ENCODE measurements at places on chromosomes 6 and 20.

DNA sequence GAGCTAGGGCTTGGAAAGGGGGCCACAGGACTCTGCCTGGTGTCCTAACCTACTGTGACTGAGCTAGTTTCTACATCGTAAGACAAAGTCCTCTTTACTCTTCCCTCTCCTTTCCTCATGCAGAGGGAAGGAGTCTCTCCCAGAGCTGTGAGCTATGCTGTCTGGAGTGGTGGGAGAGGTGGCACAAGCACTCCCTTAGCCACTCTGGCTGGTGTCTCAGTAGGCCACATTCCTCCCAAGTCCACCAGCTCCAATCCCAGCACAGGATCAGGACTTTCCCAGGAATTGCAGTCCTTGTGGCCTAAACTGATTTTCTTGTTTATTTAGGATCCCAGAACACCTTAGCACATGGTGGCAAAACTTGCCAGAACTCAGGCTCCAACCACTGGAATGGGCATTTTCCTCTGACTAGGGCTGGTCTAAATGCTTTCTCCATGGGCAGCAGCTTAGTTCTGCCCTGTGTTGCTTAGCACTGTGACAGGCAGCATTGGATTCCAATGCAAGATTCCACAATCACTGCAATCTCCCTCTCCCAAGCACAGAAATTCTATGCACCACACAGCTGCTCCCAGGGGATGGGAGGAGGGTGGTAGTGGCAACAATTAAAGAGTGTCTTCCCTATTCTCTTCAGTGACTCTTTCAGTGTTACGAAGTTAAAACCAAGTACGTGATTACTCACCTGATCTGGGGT lies 733.3 kb downstream of the HACE1 start:
- no peak for DNase-seq

DNA sequence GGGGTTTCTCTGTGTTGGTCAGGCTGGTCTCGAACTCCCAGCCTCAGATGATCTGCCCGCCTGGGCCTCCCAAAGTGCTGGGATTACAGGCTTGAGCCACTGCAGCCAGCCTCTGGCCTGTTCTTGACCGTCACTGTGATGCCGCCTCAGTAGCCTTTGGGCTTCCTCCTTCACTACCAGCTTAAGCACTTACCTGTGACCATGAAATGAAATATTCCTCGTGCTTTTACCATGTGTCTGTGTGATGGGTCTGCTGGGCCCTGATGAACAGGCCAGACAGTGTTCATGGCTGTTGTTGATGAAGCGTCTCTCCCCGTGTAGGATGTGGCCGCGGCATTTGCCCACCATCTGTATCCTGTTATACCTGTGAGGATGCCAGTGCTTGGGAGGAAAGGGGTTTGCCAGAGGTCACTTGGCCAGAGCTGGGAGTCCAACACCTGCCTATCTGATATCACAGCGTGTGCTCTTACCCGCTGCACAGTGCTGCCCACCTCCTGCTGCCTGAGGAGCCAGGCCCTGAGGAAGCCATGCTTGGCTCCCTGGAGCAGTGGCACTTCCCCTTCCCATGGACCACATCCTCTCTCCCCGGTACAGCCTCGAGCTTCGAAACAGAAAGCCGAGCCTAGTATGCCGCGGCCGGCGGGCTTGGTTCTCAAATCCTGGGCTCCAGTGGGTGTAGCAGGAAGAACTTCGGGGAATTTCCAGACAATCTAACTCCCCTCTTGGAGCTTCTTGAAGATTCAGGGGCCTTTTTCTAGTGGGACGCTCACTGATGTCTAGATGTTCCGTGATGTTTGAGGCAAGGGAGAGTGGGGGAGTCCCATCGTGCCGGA lies 167.9 kb downstream of the ZDHHC14 start:
- DNase-seq, result no peak

- DNase-seq, result peak; percentile 67
Observed at GRCh38 chr6:30647242-30648116, 546 bp downstream of the C6orf136 start.

DNA sequence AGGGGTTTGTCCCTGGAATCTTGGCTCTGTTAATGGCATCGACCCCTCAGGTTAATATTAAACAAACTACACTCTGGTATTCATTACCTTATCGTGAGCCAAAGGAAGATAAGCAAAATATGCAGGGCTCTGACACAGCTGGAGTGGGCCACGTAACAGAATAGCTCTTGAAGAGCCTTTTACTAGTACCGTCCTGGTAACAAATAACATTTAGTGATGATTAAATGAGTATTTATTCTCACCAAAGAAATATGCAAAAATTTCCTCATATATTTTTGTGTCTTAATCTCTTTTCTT lies 20.1 kb upstream of the UTRN start:
- no peak for DNase-seq

DNA sequence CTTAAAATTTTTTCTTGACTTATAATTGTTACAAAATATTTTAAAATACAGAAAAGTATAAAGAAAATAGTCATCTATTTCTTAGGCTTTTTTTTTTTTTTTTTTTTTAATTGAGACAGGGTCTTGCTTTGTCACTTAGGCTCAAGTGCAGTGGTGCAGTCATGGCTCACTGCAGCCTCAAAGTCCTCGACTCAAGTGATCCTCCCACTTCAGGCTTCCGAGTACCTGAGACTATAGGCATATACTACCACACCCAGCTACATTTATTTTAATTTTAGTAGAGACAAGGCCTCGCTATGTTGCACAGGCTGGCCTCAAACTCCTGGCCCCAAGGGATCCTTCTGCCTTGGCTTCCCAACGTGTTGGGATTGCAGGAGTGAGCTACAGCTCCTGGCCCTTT lies 5.3 kb upstream of the ACAT2 start:
- no peak for DNase-seq

DNA sequence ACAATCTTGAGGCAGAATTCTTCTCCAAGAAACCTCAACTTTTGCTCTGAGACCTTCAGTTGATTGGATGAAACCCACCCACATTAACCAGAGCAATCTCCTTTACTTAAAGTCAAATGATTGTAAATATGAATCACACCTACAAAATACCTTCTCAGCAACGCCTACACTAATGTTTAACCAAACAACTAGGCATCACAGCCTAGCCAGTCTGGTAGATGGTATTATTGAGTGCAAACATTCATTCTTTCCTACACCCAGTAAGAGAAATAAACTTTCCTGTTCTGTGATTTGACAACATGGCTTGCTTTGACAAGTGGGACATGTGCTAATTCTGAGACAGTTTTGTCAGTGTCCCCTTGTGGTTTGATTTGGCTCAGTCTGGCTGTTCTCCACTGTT lies 252.2 kb downstream of the HACE1 start:
- no peak for DNase-seq

GRCh38 chr20:49460916-49461315 lies 21.6 kb downstream of the KCNB1 start:
- no peak for DNase-seq

- DNase-seq, result no peak
Observed at GRCh38 chr20:9597547-9597946, 83.2 kb downstream of the LAMP5 start.

DNA sequence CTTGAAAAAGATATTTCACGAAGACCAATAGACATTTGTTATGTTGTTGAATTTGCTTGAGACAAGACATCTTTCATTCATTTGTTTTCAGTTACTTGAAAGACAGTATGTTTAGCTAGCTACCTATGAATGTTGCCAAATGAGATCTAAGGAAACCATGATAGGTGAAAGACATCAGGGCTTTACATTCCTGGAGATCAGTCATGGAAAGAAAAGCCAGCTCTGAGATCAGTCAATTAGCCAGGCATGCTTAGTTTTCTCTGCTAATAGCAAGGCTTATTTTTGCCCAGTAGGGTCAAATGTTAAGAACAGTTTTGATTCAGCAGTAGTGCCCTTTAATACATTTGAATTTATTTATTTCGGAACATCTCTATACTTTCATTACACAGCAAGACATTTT lies 116.5 kb upstream of the EDN1 start:
- DNase-seq, result no peak

DNA sequence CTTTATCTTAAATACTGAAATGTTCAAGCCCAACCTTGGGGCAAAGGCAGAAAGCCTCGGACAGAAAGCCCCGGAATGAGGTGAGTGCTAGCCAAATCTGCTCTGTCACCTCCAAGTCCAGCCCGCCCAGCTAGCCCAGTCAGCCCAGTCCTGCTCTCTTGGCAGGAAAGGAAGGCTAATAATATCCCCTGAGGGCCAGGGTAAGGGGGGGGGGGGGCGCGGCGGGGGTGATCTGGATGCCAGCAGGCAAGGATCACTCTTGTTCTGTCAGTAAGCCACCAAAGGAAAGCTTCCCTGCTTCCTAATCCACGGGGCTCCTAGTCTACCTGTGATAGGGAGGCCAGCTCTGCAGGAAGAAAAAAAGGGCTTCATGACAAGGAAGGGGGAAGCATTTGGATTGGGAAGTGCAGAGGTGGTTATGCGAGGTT lies 1.1 kb downstream of the NDRG3 start:
- DNase-seq, result no peak

GRCh38 chr20:18847226-18847755 lies 33.7 kb downstream of the SCP2D1 start:
- DNase-seq, result no peak

- DNase-seq, result no peak
Observed at GRCh38 chr6:139965393-139965792, 590.9 kb upstream of the CITED2 start.
